ENCODE measurements at places on chromosomes 13 and 19.

GRCh38 chr13:101300531-101300930, 115.8 kb downstream of the NALCN start:
- DNase-seq = no peak

- no peak for DNase-seq
Observed at GRCh38 chr13:33328701-33329100, 43.1 kb upstream of the STARD13 start.

GRCh38 chr13:114099191-114099590, 33.2 kb downstream of the RASA3 start:
- DNase-seq = no peak

GRCh38 chr13:99991828-99992775, 10.5 kb downstream of the ZIC2 start:
- DNase-seq = no peak

- DNase-seq = no peak
Observed at GRCh38 chr13:74046431-74046830, 87.8 kb downstream of the KLF12 start.
